GM12891 (cell line): ENCODE measurements at places on chromosomes 7 and 10.

DNA sequence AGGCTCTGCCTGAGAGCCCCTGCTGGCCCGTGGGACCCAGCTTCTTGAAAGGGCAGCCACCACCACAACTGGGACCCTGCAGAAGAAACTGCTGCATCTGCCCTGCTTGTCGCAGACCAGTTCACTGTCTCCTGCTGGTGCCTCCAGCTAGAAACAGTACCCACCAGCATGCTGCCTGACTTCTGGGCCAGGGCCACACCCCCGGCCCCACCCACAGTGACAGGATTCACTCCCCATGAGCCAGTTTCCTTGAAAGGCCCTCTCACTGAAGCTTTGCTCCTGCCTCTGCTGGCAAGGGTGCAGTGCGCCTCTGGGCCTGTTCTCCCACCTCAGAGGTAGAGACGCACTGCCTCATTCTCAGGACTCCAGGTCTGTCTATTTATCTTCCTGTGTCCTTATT, 32.4 kb downstream of the ANXA11 start:
- DNase-seq = no peak

DNA sequence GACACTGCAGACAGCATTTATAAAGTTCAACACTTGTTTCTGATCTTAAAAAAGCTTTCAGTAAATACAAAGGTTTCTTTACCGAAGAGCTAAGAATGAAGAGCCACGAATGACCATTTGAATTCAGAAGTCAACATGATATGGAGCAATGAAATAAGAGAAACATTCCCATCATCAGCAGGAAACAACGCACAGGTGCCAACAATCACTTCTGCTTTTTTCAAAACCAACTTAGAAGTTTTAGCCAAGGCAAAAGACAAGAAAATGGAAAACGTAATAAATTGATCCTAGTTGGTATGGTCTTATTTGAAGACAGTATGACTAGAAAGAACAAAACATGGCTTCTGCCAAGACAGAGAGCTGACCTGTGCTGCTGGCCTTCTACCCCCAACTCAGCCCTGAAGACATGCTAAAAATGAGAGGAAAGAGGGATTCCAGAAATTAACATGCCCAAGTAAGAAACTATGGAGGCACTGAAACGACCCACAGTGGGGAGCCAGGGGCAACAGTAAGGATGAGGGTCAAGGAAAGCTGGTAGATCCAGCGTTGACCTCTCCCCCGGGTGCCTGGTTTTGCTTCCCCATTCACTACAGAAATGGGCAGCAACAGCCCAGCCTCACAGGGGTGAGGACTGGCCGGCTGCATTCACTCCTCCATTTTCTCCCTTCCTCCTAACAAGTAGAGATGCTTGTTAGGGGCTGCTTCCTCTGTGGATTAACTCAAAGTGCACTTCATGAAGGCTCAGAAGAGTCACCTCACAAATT, 30.1 kb downstream of the VPS41 start:
- DNase-seq = no peak

DNA sequence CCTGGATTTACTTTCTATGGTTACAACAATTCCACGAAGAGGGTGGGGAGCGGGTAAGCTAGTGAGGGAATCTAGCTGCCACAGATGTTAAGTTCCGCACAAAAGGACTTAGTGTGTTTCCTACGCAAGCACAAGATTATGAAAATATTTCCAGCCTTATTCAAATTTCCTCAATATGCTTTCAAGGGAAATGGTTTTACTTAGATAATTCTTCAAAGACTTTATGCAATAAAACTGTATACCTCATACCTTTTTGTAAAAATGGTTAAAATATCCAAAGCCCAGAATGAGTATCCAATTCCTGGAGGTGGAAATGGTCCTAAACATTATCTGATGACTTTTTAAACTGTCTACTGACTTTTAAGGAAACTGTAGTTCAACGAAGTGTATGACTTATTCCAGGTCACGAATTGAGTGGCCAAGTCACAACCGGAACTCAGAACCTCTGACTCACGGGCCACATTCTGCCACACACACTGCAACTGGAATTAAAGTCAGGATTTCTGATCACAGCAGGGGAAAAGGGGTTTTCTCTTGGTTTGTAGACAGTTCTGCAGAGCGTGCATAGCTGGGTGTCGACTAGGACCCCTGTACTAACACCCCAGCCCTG, 20.2 kb upstream of the INSIG1 start:
- DNase-seq = no peak

GRCh38 chr10:101282947-101283346, 53.7 kb upstream of the LBX1 start:
- DNase-seq = no peak

- no peak for DNase-seq
Observed at GRCh38 chr7:143295870-143296269, 7.7 kb downstream of the CASP2 start.

DNA sequence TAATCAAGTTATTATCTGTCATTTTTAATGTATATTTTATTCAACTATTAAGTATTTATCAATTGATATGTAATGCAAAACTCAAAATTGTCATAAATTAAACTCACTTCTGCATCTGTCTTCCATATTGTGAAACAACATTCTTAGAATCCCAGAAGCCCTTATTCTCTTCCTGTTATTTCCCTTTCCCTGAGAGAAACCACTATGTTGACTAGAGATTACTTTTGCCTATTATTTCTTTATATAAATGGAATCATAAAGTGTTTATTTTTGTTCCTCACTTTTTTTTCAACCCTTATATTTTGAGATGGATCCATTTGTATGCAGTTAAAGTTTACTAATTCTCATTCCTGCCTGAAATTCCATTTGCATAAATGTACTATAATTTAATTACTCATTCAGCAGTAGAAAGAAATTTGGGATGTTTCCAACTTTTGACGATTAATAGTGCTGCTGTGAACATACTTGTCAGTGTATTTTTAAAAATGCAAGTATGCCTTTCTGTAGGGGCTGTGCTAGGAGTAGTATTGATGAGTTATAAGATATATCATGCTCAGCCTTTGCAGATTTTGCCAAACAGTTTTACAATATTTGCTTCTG, 211.2 kb downstream of the SEMA3D start:
- DNase-seq = no peak

- no peak for DNase-seq
Observed at GRCh38 chr7:48182718-48183369, 11.6 kb downstream of the ABCA13 start.

DNA sequence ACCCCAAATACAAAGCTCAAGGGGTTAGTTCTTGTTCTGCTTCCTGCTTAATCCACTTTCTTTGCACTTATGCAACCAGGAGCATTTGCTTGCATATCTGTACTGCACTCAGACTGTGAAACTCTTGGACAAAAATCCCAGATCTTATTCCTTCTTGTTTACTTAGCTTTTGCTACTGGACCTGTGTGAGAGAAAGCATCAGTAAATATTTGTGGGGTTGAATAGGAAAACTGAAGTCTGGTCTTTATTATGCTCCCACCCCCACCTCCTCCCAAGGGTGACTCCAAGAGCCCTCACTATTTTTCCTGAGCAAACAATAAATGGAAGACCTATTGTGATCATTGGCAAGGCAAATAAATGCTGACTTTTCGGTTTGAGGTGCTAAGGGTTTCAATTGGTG, 57.1 kb upstream of the VSTM2A start:
- no peak for DNase-seq

- DNase-seq = no peak
Observed at GRCh38 chr7:135995748-135996147, 18.6 kb upstream of the MTPN start.

- DNase-seq = no peak
Observed at GRCh38 chr7:21910253-21910652, 35.4 kb downstream of the CDCA7L start.

GRCh38 chr7:44920119-44920518, 34.8 kb upstream of the PURB start:
- DNase-seq = no peak

DNA sequence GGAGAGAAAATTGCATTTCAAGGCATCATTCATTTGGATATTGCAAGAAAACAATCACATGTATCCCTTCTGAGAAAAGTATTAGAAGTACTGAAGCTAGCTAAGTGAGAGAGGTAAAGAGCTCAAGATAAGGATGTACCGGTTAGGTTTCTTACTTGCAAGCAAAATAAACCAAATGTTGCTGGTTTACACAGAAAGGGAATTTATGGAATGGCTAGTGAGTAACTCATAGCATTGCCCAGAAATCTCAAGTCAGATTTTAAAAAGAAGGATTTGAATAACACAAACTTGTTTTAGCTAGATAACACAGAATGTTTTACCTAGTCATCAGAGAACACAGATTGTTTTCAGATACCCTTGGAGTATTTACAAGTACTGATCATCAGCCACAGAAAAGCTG, 30.6 kb downstream of the KLHL7 start:
- no peak for DNase-seq

- no peak for DNase-seq
Observed at GRCh38 chr7:22252936-22253536, 103.9 kb downstream of the RAPGEF5 start.
